SJSA1 (cell line): ENCODE measurements at places on chromosomes 3 and 15. TPM values are rescaled to one million over a fixed set of nuclear protein-coding genes. Genes with fewer than 3 reads are reported as not detected.

GRCh38 chr15:29044503-29044901 is 158.7 kb downstream of the APBA2 start:
- peak; percentile 80 for DNase-seq

DNA sequence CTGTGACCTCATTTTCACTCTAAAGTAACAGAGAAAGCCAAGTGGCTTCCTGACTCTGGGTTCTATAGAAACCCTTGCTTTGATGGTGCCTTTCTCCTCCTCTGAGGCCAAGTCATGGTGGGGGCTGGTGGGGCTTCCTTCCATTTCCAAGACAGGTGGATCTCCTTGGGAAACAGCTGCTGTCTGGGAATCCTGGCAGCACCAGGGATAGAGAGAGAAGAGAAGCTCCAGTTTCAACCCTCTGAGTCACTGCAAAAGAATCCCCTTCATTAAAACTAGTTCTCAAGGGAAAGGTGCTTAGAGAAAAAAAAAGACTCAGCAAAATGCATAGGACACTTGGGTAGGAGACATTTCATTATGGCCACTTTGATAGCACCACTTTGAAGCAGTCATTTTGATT is 614.4 kb downstream of the FHIT start:
- DNase-seq = no peak

GRCh38 chr3:141100531-141101320 is 49.6 kb downstream of the SPSB4 start:
- DNase-seq = no peak

- DNase-seq = no peak
These were observed 17.3 kb downstream of the TRPM1 start for GRCh38 chr15:31084176-31084575.

- no peak for DNase-seq
These were observed 90.6 kb downstream of the TNFAIP8L3 start for GRCh38 chr15:51004103-51004551.

DNA sequence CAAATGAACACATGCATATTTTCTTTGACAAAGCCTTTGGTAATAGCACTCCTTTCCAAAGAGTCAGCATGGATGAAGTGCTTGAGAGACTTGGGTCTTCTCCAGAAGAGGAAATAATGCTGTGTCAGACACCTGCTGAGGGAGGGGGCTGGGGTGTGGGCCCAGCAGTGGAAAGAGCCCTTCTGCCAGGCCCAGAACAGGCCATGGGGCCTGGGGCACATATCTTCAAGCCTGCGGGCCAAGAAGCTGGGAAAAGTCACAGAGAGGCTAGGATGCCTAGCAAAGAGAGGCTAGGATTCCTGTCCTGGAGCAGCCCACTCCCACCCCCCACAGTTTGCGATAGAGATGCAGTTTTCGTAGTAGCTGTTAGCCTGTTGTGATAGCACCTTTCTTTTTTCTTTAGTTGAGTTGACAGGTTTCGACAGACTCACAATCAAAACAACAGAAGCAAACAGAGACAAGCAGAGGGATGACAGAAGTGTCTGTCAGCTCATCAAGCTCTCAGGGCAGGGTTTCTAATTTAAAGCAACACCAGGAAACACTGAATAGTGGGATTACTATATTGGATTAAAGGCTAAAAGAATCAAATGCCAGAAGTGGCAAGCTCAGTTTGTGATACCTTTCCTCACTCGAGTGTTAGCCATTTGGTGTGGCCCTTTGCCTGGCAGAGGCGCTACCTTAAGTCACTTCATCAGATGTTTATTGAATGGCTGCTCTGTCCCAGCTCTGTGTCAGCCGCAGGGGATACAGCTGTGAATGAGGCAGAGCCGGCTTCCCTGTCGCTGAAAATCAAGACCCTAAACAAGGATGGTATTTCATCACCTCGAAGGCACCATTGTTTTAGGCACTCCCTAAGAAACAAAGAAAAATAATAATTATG is 19.0 kb downstream of the CMTM7 start:
- no peak for DNase-seq

DNA sequence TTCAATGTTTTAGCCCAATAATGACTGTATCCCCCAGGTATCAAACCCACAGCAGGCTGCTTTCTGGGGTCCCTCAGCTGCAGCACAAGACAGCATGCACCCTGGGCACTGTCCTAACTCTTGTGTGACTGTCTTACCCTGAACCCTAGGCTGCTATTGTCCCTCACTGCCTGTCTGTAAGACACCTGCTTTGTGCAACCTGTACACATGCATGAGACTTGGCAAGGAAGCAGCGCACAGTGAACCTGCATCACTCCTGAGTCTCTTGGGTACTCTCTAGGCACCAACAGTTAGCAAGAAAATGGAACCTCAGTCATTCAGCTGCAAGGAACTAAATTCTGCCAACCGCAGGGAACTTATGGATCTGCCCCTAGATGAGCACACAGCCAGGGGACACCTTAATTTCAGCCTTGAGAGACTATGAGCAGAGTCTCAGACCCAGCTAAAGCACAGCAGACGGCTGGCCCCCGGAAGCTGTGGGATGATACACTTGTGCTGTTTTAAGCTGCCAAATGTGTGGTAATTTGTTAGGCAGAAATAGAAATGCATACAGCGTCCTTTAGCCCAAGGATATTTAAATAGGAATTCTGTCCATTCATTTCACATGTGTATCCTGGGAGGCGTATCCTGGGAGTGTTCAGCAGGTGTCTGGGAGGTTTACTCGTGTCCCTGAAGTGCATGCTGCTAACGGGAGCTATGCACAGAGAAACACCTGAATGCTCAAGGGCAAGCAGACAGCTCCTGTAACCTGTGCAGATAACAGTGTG is 223.8 kb downstream of the KLF13 start:
- DNase-seq = no peak

- no peak for DNase-seq
These were observed 271.9 kb downstream of the FEZF2 start for GRCh38 chr3:62101488-62101887.

ANKUB1 gene
- 0.31 TPM in 1 of 2 replicates, not detected in the other for total RNA-seq

FLNB gene
- total RNA-seq = 130 and 207 TPM in 2 replicates

SERINC4 gene
- not detected in 2 replicates for total RNA-seq

TGM4 gene
- 0.05 TPM in 1 of 2 replicates, not detected in the other for total RNA-seq

ARF4 gene
- total RNA-seq = 242 and 283 TPM in 2 replicates

GOLGA6L10 gene
- 0.19 and 0.34 TPM in 2 replicates for total RNA-seq

IGSF11 gene
- 0.18 and 1.0 TPM in 2 replicates for total RNA-seq

C2CD4A gene
- total RNA-seq = not detected in 2 replicates

GASK1A gene
- not detected in 2 replicates for total RNA-seq

SLC7A14 gene
- total RNA-seq = not detected in 2 replicates

ATG7 gene
- 36.7 and 45.2 TPM in 2 replicates for total RNA-seq
